ENCODE measurements at places on chromosomes 2 and 18.
A peak's percentile ranks its signal among the peaks of the same experiment; 100 is the strongest.

DNA sequence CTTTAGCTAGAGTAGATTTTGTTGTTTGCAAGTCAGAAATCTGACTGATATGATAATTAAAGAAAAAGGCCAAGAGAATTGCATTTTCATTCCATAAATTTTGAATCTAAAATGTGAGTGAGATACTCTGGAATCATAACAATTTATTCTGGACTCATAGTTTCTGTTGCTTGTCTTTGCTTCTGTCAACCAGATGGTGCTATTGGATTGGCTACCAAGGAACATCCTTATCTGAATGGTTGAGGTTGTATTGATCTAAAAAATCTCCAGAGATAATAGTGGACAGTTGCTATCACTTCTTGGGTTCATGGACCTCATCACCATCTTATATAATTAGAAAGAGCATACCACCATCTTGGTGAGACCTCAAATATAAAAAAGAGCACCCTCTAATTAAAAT lies 34.0 kb upstream of the CPS1 start:
- no peak for DNase-seq

DNA sequence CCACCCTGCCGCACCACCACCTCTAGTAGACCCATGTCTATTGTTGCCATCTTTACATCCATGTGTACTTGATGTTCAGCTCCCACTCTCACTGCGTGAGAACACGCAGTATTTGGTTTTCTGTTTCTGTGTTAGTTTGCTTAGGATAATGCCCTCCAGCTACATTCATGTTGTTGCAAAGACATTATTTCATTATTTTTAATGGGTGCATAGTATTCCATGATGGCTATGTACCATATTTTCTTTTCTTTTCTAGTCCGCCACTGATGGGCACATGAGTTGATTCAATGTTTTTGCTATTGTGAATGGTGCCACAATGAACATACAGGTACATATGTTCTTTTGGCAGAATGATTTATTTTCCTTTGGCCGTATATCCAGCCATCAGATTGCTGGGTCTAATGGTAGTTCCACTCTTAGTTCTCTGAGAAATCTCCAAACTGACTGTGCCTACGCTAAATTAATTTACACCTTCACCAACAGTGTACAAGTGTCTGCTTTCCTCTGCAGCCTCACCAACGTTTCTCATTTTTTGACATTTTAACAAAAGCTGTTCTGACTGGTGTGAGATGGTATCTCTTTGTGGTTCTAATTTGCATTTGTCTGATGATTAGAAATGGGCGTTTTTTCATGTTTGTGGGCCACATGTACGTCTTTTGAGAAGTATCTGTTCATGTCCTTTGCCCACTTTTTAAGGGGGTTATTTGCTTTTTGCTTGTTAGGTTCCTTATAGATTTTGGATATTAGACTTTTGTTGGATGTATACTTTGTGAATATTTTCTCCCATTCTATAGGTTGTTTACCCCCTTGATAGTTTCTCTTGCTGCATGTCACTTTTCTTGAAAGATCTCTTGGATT lies 10.5 kb upstream of the ZNF513 start:
- DNase-seq = no peak

DNA sequence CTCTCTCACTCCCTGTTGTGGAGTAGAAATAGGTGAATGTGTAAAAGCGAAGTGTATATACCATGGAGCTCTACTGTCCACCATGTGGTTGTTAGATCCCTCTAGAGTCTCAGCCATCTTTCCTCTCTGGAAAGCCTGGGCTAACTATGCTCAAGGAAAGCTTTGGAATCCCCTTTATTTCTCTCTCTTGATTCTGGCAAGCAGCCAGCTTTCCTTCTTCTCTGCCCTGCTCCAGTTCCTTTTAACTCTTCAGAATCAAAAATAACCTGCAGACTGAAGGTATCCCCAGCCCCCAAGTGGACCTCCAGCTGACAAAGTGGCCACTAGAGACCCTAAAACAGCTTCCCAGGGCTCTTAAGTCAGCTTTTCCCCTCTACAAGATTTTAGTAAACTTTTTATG lies 381.9 kb downstream of the PLCL1 start:
- DNase-seq = no peak

DNA sequence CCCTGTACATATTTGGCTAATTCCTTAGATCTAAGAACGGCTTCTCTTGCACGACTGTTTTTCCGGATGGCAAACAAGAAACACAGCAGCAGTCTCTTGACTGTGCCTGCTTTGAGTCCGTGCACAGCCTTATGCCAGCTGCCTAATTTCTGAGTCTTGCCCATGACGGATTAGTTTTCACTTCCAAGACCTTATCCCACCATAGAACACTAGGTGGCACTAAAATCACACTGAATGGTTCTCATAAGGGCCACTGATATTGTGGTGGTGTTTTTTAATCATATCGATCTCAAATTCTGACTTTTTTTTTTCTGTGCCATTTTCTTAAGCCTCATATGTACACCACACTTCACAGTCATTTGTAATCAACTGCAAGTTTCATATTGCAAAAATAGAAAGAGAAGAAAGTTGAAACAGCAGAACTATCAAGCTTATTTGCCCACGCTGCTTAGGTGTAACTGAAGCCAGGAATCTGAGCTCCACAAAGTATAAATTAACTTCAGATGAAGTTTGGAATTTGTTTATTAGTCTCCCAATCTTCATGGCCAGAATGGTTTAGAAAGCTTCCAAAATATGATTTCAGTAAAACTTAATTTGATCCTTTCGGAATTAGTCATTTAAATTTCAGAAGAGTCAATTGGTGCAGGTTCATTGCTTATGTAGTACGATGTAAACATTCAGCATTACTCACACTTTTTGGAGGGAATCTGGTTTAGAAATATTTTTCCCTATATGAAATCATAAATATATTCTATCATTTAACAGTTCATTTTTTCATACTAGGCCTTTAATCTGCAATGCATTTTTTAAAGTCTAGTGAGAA lies 45.5 kb upstream of the SCN7A start:
- DNase-seq = no peak

DNA sequence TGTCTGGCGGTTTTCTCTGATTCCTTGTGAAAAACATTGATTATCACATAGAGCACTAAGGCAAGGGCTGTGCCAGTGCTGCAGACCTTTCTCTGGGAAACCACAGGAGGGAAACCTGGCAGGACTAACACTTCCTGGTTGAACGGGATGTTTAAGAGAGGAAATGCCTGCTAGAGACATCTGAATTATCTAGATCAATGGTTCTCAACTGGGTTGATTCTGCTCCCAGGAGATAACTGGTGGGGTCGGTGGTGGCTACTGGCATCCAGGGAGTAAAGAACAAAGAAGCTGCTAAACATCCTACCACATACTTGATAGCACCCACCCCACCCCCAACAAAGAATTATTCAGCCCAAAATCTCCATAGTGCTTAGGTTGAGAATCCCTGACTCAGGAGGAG lies 37.5 kb downstream of the DDX18 start:
- no peak for DNase-seq

- DNase-seq = no peak
Observed at GRCh38 chr2:184472481-184472880, 125.8 kb upstream of the ZNF804A start.

DNA sequence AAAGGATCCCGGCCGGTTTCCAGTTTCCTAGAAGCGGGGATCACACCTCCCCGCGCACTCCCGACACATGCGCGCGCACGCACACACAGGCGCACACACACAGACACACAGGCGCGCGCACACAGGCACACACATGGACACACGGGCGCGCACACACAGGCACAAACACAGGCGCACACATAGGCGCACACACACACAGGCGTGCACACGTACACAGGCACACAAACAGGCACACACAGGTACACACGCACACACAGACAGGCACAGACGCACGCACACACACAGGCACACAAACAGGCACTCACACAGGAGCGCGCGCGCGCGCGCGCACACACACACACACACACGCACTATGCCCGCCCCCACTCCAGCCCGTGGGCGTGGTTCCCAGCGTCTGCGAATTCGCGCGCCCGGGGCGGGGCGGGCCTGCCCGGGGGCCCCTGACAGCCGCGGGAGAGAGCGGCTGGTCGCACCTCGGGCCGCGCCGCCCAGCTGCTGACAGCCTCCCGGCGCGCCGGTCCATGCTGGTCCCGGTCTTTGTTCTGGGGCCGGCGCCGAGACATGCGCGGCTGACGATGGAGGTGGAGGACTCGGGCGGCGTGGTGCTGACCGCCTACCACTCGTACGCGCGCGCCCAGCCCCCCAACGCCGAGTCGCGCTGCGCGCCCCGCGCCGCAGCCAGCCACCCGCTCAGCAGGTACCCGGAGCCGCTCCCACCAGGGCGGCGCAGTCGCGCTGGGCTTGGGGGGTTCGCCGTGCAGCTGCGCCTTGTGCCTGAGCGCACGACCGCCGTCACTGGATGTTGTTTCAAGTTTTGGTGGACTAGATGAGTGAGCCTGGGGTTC lies at the start of gene ARHGAP28:
TSS of gene ARHGAP28 (plus strand) at position 470 of the 845 bp plus-strand sequence. CDS start at position 576, 106 bp downstream.
- DNase-seq = peak; percentile 86

GRCh38 chr2:223944166-223944702 lies 901 bp downstream of the WDFY1 start:
- no peak for DNase-seq

DNA sequence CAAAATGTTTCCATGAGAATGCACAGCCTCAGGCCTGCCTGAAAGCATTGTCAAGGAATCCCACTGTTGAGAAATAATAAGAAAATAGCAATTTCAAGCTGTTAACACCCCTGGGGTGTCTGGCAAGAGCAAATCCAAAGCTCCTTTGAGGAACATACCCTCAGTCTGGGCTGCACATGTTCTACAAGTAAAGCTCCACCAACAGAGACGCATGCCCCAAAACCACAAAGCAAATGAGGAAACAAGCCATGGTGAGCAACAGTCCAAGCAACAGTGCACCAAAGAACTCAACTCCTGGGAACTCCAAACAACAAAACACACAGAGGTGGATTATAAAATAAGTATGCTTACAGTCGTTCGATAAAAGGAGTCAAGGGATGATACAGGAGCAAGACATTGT lies 40.3 kb downstream of the CYP27C1 start:
- no peak for DNase-seq

GRCh38 chr2:7030810-7031209 lies 113.6 kb downstream of the RNF144A start:
- no peak for DNase-seq

- no peak for DNase-seq
Observed at GRCh38 chr2:205628422-205628821, 53.9 kb upstream of the NRP2 start.

DNA sequence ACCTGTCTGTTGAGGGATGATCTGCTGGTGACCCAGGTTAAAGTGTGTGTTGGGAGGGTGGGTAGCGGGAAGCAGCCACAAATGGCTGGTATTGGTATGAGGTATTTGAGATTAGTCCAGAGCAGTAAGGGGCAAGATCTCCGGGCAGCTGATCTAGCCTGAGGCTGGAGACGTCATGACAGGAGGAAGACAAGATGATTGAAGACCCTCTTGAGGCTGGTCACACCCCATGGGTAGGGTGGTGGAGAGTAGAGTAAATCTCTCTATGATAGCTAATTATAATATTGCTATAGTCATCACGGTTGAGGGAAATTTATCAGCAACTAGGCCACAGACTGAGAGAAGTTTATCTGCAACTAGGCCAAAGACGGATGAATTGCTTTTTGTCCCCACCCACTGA lies 128.5 kb downstream of the CDCA7 start:
- no peak for DNase-seq

DNA sequence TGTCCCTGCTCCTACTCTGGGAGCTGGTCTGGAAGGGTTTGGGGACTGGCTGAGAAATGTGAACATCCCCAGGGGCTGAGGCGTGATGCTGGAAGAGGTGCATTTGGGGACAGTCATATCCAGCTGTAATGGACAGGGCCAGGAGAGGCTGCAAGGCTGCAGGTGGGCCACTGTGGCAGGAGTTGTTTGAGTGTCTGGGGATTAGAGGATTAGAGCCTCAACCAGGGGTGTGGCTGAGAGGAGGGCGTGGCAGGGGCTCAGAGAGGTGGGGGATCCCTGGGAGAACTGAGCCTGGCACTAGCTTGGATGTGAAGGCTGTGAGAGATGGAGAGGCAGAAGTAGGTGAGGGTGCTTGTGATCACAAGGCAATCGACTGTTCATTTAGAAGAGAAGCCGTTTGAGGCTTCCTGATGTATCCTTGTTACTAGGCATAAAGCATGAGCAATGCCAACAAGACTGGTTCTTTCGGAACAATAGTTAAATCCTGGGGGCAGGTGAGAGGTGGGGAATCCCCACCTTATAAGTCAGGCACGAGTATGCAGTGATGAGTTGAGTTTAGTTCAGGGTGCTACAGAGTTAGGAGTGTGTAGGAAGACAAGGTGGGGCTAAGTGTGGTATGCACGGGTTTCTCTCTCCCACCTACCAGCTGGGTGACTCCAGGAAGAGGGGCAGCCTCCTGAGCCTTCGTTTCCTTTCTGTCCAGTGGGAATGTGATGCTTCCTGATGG lies 31.9 kb downstream of the SH3RF3 start:
- no peak for DNase-seq

DNA sequence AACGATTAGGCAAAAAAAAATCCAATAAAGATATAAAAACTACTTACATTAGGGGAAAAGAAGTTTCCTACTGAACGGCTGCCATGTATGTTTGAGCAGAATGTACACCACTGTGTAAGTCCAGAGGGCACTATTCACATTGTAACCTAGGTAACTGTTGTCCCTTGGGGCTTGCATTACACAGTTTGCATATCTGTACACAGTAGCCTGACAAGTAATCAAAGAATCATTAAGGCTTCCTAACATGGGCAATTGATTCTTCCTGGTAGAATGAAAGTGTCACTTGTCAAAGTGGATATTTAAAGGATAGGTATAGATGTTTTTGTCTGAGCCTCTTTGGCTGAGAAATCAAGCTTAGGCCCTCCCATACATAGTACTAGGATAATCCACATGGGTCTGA lies 39.1 kb downstream of the PLEK start:
- DNase-seq = no peak

DNA sequence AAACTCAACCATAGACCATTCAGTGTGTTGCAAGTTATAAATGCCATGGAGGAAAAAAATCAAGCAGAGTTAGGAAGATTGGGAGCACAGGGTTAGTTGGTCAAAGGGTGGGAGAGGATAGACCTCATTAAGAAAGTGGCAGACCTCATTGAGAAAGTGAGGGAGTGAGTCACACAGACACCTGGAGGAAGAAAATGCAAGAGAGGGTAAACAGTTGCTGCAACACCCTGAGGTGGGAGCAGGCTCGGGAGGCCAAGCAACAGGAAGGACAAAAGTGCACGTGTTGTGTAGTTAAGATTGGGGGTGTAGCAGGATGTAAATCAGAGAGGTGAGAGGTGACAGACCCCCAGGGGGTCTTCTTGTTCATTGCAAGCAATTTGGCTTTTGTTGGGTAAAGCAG lies 6.4 kb downstream of the IL1RL1 start:
- no peak for DNase-seq

GRCh38 chr18:27198036-27198435 lies 12.9 kb upstream of the CHST9 start:
- DNase-seq = no peak

DNA sequence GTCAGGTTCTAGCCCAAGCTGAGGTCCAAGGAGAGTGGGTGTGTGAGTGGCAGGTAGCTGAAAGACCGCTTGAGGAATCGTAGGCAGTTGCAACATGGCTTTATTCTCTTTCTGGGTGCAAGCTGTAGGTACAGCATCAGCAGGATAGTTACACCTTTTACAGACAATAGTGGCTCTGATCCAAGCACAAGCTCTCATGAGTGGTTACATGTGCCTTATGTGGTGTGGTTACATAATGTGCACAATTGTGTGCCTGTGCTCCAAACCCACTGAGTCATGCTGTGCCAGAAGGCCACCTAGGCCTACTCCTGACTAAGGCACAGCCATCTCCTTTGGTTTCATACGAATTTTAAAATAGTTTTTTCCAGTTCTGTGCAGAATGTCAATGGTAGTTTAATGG lies 227.6 kb downstream of the SATB2 start:
- DNase-seq = no peak
